ENCODE measurements at places on chromosomes 4 and X.
A peak's percentile ranks its signal among the peaks of the same experiment; 100 is the strongest.

- H3K27ac ChIP-seq = no peak overlapping the region
- H3K27me3 ChIP-seq = peaks cover 23% of the 10 kb centered on the region
- no peaks in the 10 kb centered on the region for H3K4me1 ChIP-seq
Measured at GRCh38 chr4:105651884-105652283, 56.6 kb downstream of the INTS12 start.

GRCh38 chr4:144710526-144710912 lies 64.6 kb downstream of the HHIP start:
- H3K27ac ChIP-seq = no peak overlapping the region
- H3K27me3 ChIP-seq = peaks cover 1% of the 10 kb centered on the region

- no peak for DNase-seq
- no peaks in the 10 kb centered on the region for H3K36me3 ChIP-seq
- H3K27me3 ChIP-seq = no peaks in the 10 kb centered on the region
- no peak overlapping the region for H3K27ac ChIP-seq
Measured at GRCh38 chrX:116230130-116230898, 59.8 kb downstream of the AGTR2 start.

GRCh38 chr4:88765729-88766128 lies 68.1 kb upstream of the NAP1L5 start:
- peaks cover 7% of the 10 kb centered on the region for H3K4me1 ChIP-seq
- no peaks in the 10 kb centered on the region for H3K27me3 ChIP-seq
- H3K27ac ChIP-seq = no peak overlapping the region
- H3K4me3 ChIP-seq = no peak overlapping the region

GRCh38 chr4:162959046-162959445 lies 207.6 kb downstream of the NAF1 start:
- no peaks in the 10 kb centered on the region for H3K4me1 ChIP-seq
- H3K36me3 ChIP-seq = no peaks in the 10 kb centered on the region
- no peak overlapping the region for H3K27ac ChIP-seq
- no peak overlapping the region for H3K4me3 ChIP-seq

- no peak for DNase-seq
- H3K27me3 ChIP-seq = no peaks in the 10 kb centered on the region
- H3K4me1 ChIP-seq = peaks cover 16% of the 10 kb centered on the region
- no peak overlapping the region for H3K4me3 ChIP-seq
Measured at GRCh38 chr4:7903791-7904516, 35.7 kb downstream of the AFAP1 start.

DNA sequence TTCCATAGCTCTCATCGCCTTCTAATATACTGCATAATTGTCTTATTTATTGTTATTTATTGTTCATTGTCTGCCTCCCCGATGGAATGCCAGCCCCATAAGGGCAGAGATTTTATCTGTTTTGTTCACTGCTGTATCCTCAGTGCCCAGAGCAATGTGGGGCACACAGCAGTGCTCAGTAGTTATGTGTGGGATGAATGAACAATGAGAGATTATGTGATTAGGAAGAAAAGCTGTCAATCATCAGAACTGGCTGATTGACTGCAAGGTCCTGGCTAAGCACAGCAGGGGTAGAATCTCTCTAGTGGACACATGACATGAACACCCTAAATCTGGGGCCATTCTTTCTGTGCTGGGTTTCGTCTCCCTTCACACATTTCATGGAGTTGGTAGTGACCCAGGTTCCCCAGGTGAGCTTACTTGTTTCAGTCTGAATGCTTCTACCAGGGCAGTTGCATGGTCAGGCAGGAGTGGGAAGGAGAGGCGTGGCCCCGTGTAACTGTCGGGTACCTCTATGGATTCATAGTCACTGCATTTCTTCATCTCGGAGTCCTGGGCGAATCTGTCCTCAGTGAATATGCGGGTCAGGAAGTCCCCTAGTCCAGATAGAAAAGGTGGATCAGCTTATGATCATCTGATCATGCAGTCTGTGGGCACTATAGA lies 12.6 kb downstream of the PPEF2 start:
- no peak overlapping the region for H3K27ac ChIP-seq
- H3K36me3 ChIP-seq = no peaks in the 10 kb centered on the region
- no peak for DNase-seq
- peaks cover 7% of the 10 kb centered on the region for H3K27me3 ChIP-seq

- DNase-seq = no peak
- no peaks in the 10 kb centered on the region for H3K36me3 ChIP-seq
- H3K27me3 ChIP-seq = peaks cover 2% of the 10 kb centered on the region
- no peak overlapping the region for H3K27ac ChIP-seq
Measured at GRCh38 chrX:45972636-45973035, 572.6 kb downstream of the ZNF674 start.

- H3K4me1 ChIP-seq = no peaks in the 10 kb centered on the region
- no peak for DNase-seq
- H3K36me3 ChIP-seq = peaks cover 2% of the 10 kb centered on the region
Measured at GRCh38 chrX:139203651-139204570, 326.6 kb upstream of the F9 start.

GRCh38 chrX:149491812-149492211 lies 13.3 kb downstream of the IDS start:
- no peak for DNase-seq
- peaks cover 4% of the 10 kb centered on the region for H3K4me1 ChIP-seq
- no peak overlapping the region for H3K4me3 ChIP-seq

DNA sequence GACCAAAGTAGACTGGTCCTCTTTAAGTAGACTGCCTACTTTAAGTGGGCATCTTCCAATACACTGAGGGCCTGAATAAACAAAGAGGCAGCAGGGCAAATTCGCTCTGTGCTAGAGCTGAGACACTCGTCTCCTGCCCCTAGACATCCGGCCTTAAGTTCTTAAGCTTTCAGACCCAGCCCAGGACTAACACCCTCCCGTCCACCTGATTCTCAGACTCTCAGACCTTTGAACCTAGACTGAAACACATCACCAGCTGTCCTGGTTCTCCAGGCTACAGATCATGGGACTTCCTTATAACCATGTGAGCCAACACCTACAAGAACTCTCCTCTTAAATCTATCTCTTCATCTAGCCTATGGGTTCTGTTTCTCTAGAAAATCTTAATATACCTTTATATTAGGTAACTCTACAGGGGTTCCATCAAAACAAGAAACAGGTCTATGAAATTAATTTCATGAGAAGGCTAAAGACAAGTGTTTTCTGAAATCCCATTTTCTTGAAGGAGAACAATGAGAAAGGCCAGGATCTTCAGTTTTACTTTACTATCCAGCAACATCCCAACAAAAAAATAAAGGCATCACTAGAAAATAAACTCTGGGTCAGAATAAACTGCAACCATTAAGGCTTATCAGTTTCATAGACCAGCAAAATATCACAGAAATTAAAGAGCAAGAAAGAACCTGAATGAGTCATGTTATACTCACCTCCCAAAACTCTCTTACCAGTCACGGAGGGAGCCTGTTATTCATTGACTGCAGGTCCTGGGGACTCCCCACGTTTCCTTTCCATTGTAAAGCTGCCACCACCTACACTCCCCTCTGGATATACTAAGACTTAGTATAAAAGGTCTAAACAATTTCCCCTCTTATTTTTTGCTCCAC lies 14.8 kb downstream of the ADGRA3 start:
- H3K27ac ChIP-seq = no peak overlapping the region
- no peak for DNase-seq
- peaks cover 2% of the 10 kb centered on the region for H3K36me3 ChIP-seq
- H3K4me3 ChIP-seq = peak overlapping the region; percentile 56
- H3K27me3 ChIP-seq = no peaks in the 10 kb centered on the region

DNA sequence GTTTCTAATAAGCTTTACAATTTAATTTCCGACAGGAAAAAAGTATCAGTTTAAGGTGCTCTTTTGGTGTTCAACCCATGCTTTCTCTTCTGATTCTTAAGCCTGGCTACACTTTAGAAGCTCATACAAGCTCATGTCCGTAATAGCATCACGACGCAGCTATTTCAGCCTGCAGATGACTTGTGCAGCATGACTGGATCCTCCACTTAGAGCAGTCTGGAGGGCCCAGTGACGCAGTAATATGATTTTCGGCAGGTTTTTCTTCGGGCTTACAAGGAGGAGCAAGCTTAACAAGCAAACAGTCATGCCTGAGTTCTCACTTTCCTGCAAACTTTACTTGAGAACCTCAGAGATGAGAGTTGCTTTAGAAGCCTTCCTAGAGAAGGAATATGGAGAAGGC lies 85.3 kb upstream of the MAML3 start:
- H3K4me1 ChIP-seq = peaks cover 35% of the 10 kb centered on the region
- H3K36me3 ChIP-seq = no peaks in the 10 kb centered on the region
- H3K27ac ChIP-seq = no peak overlapping the region
- H3K27me3 ChIP-seq = peaks cover 3% of the 10 kb centered on the region
- no peak for DNase-seq

GRCh38 chrX:114797494-114797893 lies 213.6 kb downstream of the HTR2C start:
- H3K4me3 ChIP-seq = no peak overlapping the region
- no peak for DNase-seq
- no peaks in the 10 kb centered on the region for H3K27me3 ChIP-seq
- no peak overlapping the region for H3K27ac ChIP-seq
- H3K36me3 ChIP-seq = no peaks in the 10 kb centered on the region

- H3K36me3 ChIP-seq = no peaks in the 10 kb centered on the region
- H3K27ac ChIP-seq = no peak overlapping the region
- H3K4me3 ChIP-seq = no peak overlapping the region
- H3K27me3 ChIP-seq = peaks cover 15% of the 10 kb centered on the region
- DNase-seq = no peak
Measured at GRCh38 chr4:56240554-56241174, 146.6 kb downstream of the AASDH start.

GRCh38 chr4:54607067-54607466 lies 50.7 kb upstream of the KIT start:
- no peaks in the 10 kb centered on the region for H3K27me3 ChIP-seq
- no peaks in the 10 kb centered on the region for H3K36me3 ChIP-seq
- H3K4me1 ChIP-seq = no peaks in the 10 kb centered on the region
- no peak overlapping the region for H3K27ac ChIP-seq
- DNase-seq = no peak
- H3K4me3 ChIP-seq = no peak overlapping the region

DNA sequence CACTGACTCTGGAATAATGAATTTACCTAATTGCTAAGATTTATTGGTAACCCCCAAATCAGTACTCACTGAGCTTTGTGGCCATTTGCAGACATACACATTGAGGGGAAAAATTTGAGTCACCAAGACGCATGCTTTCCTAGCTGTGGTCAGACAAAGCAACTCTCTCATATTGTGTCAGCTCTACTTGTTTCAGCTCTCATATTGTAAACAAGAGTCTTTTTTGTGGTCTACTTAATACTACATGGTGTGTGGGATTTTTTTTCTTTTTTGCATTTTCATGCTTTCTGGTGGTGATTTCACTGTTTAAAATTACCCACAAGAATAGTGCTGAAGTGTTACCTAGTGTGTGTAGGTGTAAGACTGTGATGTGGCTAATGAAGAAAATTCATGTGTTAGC lies 428.2 kb upstream of the GALNT7 start:
- H3K27me3 ChIP-seq = no peaks in the 10 kb centered on the region
- no peak overlapping the region for H3K4me3 ChIP-seq
- no peaks in the 10 kb centered on the region for H3K36me3 ChIP-seq
- no peak for DNase-seq

DNA sequence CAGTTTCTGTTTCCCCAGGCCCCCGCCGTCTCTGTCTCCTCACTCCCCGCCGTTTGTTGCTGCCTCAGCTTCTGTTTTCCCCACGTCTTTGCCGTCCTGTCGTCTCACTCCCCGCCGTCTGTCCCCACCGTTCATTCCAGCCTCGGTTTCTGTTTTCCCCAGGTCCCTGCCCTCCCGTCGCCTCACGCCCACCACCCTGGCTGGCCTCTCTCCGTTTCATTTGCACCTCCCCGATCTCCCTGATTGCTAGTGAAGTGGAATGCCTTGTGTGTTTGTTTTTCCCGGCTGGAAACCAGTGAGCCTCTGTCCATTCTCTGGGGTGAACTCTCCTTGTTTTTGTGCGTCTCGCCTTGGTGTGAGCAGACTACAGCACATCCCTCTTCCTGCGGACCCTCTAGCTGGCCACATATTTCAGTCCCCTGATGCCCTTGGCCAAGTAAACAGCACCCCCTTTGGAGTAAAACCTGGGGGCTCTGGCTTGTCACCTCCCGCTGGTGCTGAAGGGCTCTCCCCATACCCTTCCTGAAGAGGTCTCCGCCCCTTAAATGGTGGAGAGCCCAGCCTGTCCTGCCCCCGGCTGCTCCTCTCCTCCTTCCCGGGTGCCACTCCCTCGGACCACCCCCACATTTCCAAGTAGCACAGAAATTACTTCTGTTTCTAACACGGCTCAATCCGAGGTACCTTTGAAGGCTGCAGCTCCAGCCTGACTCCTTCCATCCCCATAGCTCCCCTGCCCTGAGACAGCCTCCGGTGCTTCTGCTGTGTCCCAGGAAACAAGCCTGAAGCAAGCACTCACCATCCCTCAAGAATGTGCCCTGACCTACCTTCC lies 13.2 kb downstream of the TMEM175 start:
- H3K27me3 ChIP-seq = no peaks in the 10 kb centered on the region
- no peak overlapping the region for H3K27ac ChIP-seq
- no peaks in the 10 kb centered on the region for H3K4me1 ChIP-seq
- no peak overlapping the region for H3K4me3 ChIP-seq

DNA sequence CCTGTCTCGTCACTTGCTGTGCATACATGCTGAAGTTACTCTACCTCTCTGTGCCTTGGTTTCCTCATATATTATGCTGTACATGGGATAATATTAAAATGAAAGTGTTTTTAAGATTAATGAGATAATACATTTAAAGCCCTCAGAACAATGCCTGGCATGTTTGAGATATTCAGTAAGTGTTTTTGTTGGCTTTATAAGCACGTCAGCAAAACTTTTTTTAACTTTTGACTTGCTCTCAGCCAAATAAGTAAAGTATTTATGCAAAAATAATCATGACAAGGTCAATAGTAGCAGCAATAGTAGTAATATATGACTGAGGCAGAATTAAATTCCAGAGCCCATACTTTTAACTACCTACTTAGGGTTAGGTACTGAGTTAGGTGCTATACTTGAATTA lies 29.2 kb downstream of the LIMCH1 start:
- no peaks in the 10 kb centered on the region for H3K27me3 ChIP-seq
- H3K4me1 ChIP-seq = no peaks in the 10 kb centered on the region
- DNase-seq = no peak
- no peak overlapping the region for H3K27ac ChIP-seq
- H3K4me3 ChIP-seq = no peak overlapping the region

DNA sequence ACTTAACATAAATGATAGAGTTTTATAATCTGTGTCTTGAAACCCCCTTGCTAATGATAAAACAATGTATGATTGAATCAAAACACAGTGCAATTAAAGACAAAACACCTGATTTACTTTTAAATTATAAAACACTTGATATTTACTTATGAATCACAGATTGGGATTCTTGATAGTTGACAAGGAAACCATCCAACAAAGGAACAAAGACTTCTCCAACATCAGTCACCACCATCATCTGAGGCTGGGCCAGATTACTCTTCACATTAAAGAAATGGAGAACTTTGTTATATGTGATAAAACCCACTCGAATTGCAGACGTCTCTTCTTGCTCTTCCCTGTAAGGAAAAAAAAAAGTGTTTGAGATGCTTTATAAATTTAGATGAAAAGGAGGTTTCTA lies 67.4 kb downstream of the METTL14 start:
- no peak overlapping the region for H3K4me3 ChIP-seq
- H3K4me1 ChIP-seq = no peaks in the 10 kb centered on the region
- no peak overlapping the region for H3K27ac ChIP-seq
- DNase-seq = no peak
- H3K27me3 ChIP-seq = no peaks in the 10 kb centered on the region
